ENCODE measurements at places on chromosomes 2 and 18.

DNA sequence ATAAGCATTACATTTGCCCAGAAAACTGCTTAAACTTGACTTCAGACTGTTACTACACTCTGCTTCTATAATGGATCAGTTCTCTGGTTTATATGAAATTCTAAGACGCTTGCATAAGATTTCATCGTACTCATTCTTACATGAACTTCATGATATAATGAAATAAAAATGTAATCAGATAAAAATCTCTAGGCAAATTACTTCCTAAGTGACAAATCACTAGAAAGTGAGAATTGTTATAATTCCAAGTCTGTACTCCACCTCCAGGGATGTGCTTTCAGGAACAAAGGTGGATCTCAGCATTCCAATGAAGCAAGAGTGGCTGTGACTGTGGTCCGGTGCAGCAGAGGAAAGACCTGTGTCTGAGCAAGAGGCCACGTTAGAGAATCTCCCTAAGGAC lies 226.2 kb downstream of the PIEZO2 start:
- DNase-seq = no peak

- peak; percentile 86 for DNase-seq
Measured at GRCh38 chr18:50629148-50629631, 69.3 kb downstream of the MAPK4 start.

GRCh38 chr18:3911413-3911812 lies 461.4 kb downstream of the TGIF1 start:
- DNase-seq = no peak

DNA sequence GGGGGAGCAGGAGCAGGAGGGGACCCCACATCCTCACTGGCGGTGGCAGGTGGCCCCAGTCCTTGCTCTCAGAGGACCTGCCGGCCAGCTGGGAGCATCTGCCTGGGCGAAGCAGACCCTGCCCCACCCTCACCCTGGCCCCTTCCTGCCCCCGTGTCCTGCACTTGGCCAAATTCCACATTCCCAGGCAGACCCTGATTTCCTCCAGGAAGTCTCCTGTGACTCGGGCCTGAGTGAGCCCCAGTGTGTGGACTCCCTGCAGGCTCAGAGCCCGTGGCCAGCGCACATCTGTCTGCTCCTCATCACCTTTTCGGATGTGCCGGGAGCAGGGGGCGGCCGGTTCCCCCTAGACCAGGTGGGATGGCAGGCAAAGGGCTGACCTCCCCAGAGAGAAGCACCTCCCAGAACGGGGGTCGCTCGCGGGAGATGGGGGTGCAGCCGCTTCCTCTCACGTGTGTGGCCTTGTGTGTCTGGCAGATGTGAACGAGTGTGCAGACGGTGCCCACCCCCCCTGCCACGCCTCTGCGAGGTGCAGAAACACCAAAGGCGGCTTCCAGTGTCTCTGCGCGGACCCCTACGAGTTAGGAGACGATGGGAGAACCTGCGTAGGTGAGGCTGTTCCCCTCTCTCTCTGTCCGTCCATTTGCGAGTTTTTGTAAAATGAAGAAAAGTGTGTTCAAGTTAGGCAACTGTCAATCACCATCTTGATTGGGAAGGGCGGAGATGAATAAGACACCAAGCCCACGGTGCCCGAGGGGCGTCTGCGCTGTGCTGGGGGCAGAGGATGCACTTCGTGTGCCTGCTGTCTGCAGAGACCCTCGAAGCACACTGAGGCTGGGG lies 90.4 kb downstream of the TPO start:
- no peak for DNase-seq

GRCh38 chr2:26470601-26471260 lies 7.2 kb downstream of the OTOF start:
- DNase-seq = no peak

DNA sequence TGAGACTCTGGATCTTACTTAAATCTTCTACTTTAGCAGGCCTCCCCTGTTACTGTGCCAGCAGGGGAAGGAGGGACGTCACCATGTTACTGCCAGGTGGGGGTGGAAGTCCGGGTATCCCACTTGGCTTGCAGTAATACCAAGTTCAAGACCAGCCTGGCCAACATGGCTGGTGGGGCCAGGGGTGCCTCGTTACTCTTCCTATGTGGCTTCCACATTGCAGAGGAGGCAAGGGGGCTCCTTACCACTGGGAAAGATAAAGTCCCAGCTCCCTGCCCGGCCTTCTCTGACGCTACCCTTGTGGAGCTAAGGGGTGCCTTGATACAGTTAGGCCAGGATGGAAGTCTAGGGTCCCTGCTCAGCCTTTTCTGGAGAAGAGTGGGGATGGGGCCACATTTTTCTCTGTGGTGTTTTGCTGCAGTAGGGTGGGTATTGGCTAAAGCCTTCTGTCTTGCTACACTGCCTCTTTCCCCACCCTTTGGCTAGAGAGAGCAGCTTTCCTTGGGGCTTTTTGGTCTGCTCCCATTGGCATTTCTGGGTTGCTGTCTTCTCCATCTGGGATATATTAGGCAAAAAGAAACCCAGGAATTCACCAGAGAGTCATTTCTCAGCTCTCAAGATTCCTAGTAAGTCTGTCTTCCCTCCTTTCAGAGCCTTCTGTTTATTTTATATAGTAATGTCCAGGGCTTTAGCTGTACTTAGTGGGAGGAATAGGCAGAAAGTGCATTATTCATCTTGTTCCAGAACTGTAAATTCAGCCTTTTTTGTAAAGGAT lies 21.9 kb downstream of the ELMOD3 start:
- DNase-seq = no peak

DNA sequence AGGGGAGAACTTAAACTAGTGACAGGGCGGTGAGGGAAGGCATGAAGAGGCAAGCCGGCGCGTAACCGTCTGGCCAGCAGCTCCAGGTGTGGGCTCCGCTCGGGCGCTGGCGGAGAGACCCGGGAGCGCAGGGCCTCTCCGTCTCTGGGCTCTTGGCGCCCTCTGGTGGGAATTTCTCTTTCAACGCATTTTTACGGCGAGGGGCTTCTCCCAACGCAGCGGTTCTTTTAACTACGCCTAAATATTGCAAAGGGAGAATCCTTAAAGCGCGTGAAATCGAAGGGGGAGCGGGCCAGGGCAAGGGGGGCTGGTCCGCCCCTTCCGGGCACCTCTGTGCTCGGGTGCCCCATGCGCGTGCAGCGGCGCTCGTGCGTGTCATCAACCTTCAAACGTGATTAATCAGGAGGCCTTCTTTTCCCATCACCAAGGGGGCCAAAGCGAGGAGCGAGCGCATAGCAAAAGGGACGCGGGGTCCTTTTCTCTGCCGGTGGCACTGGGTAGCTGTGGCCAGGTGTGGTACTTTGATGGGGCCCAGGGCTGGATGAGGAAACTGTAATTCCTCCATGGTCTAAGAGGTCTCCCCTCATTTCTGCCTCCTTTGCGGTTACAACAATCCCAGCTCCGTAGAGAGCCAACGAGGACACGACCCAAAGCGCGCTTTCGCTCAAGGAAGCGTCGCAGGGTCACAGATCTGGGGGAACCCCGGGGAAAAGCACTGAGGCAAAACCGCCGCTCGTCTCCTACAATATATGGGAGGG lies 762 bp upstream of the GAD1 start:
- peak; percentile 88 for DNase-seq

DNA sequence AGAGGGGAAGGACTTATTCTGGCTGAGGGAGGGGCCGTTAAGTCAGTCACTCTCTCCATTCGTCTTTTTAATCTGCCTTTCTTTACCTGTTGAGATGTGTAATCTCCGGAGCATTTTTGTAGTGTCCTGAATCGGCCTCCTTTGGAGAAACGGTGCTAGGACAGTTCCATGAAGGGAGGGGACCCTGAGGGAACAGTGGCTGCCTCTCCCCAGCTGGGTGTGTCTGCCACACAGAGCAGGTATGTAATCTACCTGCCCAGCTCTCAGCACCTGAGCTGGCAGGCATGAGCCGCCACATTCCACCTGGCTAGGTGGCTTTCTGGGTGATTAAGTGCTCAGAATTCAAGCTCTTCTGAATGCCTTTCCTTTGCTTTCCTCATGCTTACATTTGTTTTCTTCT lies 131.2 kb downstream of the WDSUB1 start:
- no peak for DNase-seq

DNA sequence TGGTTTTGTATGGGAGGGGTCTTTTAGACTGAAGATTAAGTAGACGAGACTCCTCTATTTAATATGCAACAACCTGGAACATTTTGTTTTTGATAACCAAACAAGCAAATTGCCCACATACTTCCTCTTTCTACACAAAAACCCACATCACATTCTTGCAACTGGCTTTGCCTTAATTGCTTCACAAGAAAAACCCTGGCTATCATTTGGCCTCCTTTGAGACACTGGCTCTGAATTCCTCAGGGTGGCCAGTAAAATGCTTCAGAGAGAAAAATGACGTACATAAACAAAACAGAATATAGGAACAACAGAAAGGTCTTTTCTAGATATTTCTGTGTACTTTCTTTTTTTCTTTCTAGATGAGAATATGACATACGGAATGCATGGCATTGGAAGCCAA lies 103.0 kb downstream of the TRIB2 start:
- no peak for DNase-seq

DNA sequence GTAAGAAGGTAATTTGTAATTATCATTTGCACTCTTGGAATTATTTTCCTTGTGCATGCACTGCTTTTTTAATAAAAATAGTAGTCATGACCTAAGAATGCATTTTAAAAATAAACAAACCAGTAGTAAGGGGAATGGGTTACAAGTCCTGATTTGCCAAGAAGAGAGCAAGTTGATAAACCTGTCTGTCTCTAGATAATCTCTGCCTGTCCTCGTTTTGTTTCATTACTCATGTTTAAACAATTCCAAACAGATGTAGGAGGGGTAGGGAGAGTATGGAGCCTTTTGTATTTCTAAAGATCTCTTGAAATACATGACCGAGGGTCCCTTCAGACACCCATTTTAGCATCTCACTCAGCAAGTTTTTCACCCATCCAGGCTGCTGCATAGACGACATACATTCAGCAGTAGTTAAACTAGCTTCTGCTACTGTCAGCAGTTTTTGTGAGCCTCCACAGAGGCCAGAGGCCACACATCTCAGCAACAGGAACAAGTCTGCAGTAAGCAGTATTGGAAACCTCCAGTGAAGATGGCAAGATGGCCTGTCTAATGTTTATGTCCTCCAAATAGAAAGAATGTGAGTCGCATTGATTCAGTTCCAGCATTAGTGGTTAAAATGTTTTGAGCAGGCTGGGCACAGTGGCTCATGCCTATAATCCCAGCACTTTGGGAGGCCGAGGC lies 2.3 kb upstream of the EXOC6B start:
- DNase-seq = no peak

DNA sequence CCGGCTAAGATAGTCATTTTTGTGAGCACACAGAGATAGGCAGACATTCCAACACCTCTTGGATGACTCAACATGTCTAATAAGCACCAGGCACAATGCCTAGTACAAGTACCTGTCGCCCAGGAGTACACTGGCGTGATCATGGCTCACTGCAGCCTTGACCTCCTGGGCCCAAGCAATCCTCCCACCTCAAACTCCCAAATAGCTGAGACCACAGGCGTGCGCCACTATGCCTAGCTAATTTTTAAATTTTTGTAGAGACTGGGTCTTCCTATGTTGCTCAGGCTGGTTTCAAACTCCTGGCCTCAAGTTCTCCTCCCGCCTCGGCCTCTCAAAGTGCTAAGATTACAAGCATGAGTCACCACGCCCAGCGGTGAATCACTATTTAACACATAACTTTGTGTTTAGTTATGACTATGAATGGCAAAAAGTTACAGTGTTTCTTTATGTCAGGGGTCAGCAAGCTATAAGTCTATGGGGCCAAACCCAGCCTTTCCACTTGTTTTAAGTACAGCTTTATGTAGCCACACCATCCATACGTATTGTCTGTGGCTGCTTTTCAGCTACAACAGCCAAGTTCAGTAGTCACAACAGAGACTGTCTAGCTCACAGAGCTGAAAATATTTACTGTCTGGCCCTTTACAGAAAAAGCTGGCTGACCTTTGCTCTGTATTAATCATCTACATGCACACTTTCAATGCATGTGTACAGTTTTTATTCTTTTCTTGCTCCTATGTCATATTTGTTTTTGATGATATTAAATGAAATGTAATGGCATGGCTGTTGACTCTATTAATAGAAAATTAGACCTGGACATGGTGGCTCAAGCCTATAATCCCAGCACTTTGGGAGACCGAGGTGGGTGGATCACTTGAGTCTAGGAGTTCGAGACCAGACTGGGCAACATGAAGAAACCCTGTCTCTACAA lies 18.7 kb downstream of the ORC2 start:
- no peak for DNase-seq

DNA sequence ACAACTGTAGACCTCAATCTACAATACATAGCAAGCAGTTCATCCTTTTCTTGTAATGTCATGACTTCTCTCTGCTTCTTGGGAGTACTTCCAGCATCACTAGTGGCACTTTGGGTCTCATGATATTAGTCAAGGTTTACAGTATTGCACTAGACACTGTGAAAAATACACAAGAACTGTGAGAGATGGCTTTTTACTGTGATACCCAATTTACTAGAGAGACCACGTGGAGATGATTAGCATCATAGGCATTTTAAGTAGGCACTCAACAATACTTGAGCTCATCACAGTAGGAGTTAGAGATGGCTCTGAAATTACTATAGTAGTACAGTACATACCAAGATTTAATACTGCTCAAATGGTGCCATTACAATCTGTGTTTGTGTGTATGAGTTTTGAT lies 112.8 kb upstream of the EML6 start:
- DNase-seq = no peak

GRCh38 chr2:108594132-108594981 lies 60.1 kb downstream of the LIMS1 start:
- no peak for DNase-seq

Measured in NCI-H1105 (cell line).